ENCODE measurements at places on chromosomes 1 and 21.

GRCh38 chr1:180881806-180882509 is 30.7 kb upstream of the KIAA1614 start:
- DNase-seq: peak; percentile 44

DNA sequence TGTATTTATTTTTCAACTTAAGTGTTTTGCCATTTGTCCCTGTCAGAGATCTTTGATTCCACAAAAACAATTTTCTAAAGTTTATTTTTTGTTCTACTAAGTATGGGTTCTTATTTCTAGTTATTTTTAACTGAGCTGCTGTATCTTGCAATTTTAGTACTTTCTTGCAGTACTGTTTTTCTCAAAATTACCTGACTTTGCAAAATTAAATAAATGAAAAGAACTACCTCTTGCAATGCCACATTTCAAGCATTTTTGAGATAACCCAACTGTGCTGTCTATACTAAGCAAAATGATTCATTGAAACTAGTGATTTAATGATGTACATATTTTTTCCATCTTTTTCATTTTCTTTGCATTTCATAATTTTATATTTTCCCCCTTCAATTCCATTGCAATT is 71.5 kb upstream of the ADGRL2 start:
- no peak for DNase-seq

- no peak for DNase-seq
These were observed 29.6 kb downstream of the KCNN3 start for GRCh38 chr1:154840269-154841176.

DNA sequence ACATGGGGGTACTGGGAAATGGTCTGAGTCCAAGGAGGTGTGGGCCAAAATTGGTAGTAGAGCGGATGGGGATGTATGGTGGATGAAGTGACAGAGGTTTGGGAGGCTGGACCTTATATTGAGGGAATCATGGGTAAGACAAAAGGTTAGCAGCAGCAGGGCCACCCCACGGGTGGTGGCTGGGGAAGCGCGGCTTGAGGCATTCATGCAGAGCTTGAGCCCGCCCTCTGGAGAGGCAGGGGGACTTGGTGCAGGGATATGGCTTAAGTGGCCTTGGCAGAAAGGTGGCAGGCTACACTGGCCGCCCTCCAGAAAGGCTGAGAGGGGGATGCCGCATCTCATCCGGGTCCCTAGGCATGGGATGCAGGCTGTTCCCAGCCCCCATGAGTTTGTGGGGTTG is 31.5 kb downstream of the HMGB4 start:
- DNase-seq: no peak

DNA sequence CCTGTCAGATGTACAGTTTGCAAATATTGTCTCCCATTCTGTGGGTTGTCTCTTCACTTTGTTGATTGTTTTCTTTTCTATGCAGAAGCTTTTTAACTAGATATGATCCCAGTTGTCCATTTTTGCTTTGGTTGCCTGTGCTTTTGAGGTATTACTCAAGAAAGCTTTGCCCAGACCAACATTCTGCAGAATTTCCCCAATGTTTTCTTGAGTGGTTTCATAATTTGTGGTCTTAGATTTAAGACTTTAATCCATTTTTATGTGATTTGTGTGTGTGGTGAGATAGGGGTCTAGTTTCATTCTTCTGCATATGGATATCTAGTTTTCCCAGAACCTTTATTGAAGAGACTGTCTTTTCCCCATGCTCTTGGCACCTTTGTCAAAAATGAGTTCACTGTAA is 116.9 kb downstream of the DUSP10 start:
- DNase-seq: no peak

DNA sequence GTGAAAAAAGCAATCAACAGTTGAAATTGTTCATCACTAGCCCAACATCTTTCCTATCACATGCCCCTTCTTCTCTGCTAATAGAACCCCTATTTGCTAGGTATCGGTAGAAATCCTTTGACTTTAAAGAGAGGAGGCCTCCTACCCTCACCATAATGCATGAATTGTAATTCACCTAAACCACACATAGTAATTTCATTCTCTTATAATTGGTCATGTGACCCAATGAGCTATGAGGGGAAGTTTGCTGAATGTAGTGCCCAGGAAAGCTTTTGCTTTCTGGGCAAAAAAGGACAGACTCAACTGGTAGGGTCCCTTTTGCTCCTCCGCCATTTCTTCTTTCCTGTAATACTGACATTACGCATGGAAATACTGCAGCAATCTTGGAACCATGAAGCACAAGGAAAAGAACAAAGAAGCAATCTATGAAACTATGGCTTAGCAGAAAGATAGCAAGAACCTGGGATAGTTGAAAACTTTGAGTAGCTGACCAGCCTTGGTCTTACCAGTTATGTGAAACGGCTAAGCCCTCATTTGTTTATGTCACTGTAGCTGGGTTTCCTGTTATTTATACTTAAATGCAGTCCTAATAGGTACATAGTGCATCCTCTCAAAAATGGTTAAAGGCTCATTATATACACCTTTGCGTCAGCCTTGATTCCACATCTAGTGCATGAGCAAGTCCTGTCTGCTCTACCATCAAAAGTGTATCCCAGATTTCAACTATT is 10.2 kb upstream of the CHI3L2 start:
- DNase-seq: no peak

DNA sequence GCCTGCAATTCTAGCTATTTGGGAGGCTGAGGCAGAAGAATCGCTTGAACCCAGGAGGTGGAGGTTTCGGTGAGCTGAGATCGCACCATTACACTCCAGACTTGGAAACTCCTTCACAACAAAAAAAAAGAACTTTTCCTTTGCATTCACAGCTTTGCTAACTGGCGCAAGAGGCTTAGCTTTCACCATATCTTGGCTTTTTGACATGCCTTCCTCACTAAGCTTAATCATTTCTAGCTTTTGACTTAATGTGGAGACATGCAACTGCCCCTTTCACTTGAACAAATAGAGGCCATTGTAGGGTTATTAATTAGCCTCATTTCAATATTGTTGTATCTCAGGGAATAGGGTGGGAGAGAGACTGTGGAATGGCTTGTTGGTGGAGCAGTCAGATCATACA is 8.7 kb downstream of the KPNA6 start:
- DNase-seq: no peak

GRCh38 chr1:93021539-93022134 is 57.4 kb upstream of the MTF2 start:
- DNase-seq: peak; percentile 44

GRCh38 chr21:42061195-42061985 is 9.7 kb upstream of the UMODL1 start:
- DNase-seq: no peak

DNA sequence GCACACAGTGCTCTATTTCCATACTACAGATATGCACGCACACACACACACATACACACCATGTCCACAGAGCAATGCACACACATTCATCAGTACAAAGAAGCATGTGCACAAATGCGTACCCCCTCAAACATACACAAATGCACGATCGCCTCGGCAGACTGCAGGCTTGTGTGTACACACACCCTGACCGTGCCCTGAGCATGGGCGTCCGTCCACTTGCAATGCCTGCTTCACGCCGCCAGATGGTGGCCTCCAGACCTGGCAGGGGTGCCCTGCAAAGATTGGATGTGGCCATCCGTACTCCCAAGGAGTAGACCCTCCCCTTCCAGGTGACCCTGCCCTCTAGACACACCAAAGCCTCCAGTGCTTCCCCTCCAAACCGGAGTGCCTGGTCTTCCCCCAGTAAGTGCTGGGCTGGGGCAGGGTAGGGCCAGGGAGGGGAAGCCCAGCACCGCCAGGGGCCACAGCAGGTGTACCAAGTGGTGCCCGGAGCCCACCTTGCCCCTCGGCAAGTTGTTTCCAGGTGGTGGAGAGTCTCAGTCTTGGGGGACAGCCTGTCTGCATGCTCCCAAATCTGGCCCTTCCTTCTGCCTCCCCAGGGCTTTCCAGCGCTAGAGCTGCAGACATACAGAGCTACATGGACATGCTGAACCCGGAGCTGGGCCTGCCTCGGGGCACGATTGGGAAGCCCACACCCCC is 20.6 kb downstream of the ESPN start:
- no peak for DNase-seq

- no peak for DNase-seq
These were observed 20.6 kb downstream of the ABCG1 start for GRCh38 chr21:42239556-42239955.

DNA sequence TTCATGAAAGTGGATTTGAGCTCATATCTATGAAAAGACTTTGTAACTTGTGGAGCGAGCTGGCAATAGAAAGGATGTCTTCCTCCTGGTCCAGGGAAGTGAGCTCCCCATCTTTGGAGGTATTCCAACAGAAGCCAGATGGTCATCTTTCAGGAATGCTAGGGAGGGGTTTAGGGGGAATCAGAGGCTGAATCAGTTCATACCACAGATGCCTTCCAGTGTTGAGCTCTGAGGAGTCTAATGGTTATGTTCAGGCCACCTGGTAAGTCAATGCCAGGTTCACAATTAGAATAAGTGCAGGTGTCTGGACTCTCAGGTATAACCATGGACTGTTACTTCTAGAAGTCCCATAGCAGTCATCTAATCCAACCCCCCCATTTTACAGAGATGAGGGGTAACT is 119.1 kb downstream of the ACTL8 start:
- peak; percentile 93 for DNase-seq

DNA sequence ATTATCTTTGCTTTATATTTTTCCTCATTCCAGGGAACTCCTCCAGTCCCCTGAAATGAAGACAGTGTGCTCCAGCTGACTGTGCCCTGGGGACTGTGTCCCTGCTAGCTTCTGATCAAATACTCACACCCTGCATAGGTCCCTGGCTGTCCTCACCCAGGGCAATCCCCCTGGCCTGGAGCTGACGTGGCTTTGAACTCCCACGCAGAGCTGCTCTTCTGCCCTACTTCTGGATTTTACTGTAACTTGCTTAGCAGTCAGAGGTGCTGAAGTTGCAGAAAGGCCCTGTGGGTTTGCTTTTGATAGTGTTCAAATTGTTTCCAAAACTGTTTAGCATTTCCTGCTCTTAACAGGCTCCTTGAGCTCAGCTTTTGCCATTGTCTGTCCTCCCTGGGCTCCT is 186.5 kb downstream of the FASLG start:
- DNase-seq: no peak

DNA sequence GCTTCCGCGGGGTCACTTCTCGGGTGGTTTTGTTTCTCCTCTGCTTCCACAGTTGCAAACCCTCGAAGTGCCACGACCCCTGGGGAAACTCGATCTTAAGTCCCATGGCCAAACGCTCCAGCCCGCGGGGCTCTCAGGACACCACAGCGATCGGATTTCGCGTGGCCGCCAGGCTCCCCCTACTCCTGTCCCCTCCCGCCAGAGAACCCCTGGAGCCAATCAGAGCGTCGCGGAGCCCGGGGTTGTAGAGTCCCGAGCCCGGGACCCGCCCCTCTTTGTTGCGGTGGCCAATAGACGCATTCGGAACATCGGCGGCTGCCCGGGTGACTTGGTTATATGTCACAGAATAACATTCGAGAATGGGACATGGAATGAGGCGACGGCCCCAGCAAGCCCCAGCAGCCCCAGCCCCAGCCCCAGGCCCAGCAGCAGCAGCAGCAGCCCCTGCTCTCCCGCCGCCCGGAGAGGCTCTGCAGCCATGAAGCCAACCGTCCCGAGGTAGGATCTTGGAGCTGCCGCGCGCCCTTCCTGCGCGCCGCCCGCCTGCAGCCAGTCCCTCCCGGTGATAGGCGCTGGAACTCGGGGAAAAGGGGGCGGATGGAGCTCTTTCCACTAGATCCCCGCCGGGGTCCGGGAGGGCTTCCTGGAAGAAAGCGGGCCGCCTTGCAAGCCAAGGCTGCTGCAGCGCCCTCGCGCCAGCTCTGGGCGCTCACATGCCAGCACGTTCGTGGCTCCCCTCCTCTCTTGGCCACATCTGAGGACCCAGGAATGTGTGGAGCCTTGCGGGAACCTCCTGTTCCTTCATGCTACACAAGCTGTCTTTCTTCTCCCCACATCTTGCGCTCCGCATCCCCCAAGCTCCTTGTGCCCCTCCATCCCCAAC is at the start of gene VASH2:
Gene VASH2, plus strand, starts transcription at position 299 of the 883 bp plus-strand sequence. CDS start 1,002 bp downstream, outside the sequence.
- DNase-seq: peak; percentile 80

DNA sequence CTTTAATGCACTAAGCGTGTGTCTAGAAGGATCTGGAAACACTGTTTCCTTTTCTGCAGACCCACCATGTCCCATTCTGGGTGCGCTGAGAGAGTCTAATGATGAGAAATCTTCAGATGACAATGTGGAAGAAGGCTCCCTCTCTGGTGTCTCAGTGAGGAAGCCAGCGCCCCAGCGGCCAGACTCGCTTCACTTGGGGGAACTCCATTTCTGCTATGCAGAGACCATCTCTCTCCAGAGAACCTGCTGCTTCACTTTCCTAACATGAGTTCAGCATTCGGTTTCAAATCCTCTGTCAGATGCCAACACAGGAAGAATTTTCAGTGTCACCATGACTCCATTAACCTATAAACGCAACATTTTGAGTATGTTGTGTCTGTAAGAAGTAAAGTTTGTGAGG is 121.8 kb downstream of the SYF2 start:
- DNase-seq: no peak

DNA sequence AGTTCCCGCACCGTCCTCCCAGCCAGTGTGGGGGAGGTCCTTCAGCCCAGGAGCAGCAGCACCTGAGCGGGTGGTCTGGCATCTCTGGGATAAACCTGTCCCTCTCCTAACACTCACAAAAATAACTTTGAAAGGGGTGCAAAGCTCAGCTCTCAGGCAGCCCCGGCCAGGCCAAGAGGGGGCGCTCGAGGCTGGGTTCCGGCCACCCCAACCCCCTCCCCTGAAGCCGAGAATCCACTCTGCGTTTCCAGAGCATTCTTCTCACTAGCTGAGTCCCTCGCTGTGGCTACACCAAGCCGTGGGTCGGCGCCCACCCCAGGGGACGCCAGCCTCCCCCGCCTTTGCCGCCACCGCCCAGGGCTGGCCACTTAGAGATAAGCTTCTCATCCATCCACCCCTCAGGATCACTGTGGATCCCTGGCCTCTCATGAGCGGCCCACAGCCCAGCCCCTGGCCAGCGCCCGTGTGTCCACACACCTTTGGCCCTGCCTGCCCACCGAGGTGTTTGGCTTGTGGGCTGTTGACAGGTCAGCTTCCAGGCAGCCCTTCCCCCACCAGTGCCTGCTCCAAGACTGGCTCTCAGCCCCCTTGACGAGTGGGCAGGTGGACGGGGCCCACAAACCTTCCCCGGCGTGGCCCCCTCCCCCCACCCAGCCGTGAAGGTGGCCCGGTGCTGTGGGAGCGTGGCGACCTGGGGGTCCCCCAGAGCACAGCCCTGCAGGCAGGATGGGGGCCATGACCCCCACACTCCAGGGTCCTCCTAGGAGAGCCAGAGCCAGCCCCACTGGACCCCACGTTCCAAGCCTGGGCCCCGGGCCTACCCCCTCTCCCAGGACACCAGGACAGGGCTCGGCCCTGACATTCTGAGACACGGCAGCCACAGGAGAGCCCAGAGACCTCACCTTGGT is 1.9 kb downstream of the FTCD start:
- no peak for DNase-seq

- DNase-seq: no peak
These were observed 319.6 kb downstream of the ZNF326 start for GRCh38 chr1:90314533-90314932.

DNA sequence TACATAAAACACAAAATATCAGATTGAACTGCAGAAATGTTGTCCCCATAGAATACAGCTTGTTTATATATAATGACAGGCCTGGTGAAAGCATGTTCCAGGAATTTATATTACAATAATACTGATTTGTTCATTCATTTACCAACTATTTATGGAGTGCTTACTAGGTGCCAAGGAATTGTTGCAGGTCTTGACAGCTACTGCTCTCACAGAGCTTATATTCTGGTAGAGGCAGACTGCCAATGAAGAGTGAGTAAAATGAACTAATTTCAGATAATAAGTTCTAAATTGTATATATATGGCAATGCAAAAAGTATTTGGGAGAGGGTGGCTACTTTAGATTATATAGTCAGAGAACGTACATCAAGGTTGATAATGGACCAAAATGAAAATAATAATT is 152.0 kb downstream of the COQ8A start:
- DNase-seq: no peak
